Astrocyte of the cerebellum (primary cell): ENCODE measurements at places on chromosomes 7 and 10.

GRCh38 chr7:159130199-159130775 lies 14.4 kb downstream of the VIPR2 start:
- no peak for DNase-seq

- no peak for DNase-seq
Observed at GRCh38 chr7:29091715-29092114, 54.6 kb downstream of the CPVL start.

DNA sequence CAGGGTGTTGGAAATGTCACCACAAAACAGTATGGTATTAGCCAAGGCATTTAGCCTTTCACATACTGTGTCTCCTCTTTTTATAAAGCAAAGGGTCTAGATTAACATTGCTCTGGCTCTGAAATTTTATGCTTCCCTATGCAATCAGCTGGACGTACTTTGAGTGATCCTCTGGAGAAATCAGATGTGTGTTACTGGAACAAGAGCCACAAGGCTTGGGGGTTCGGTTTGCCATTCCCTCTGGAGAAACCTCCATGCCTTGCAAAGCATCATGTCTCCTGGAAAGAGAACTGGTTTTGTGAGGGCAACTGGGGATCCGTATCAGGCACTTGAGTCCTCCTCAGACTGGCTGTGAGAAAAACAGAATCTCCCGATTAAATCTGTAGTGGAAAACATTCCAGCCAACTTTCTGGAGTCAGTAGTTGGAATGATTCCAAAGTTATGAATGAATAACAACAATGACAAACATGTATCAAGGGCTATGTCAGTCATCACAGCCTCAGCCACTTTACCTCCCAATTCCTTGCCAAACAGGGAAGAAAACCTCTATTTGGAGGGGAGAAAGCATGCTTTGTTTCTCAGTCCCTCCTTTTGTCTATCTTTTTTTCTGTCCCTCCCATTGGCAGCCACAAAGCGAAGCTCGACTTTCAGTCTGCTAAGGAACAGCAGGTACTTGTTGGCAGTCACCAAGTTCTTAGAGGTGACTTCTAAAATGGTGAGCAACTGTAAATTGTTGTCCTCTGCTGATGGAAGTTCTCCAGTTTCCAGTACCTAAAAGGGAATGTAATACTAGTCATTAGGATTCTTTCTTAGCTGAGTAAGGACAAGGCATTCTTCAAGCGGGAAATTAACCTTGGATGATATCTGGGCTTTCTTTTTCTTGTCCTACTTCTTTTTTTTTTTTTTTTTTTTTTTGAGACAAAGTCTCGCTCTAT lies 864.8 kb upstream of the AUTS2 start:
- no peak for DNase-seq

- DNase-seq, result no peak
Observed at GRCh38 chr10:26675873-26676257, 21.6 kb upstream of the PDSS1 start.

- no peak for DNase-seq
Observed at GRCh38 chr7:42006801-42007513, 230.1 kb downstream of the GLI3 start.

- no peak for DNase-seq
Observed at GRCh38 chr10:48322017-48322416, 15.5 kb downstream of the MAPK8 start.

GRCh38 chr7:31398815-31399214 lies 58.3 kb upstream of the NEUROD6 start:
- no peak for DNase-seq

DNA sequence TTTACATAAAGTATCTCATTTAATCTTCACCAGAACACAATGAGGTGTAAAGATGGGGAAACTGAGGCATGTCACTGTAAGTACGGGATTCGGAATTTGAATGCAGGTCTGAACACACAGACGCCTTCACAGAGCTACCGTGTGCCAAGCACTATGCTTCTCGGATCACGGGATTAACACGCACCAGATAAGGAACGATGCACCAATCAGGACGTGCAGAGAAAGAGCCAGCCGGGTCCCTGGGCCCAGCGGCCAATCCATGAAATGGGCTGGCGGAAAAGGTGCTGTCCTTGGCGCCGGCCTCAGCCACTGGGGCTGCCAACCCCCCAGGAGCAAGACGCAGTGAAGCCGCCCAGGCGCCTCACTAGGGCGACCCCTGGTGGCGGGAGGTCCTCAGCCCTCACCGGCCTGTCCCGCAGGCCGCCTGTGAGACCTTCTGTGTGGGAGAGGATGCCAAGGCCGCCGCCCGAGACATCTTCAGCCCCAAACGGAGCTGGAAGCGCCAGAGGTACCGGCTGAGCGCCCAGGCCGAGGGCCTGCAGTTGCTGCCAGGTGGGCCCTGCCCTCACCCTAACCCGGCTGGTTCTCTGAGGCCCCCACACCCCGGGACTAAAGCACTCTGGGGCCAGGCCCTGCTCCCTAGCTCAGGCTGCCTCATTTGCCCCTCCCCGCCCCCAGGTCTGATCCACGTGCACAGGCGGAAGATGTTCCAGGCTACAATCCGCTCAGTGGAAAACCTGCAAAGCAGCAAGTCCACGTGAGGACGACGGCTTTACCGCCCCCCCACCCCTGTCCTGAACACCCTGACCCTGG lies 15.6 kb downstream of the ATG9B start:
- DNase-seq, result no peak

- no peak for DNase-seq
Observed at GRCh38 chr7:151686016-151686766, 166.5 kb upstream of the RHEB start.

- no peak for DNase-seq
Observed at GRCh38 chr7:129169171-129169671, 19.2 kb upstream of the SMO start.

- no peak for DNase-seq
Observed at GRCh38 chr10:92184977-92185376, 105.9 kb downstream of the CPEB3 start.

DNA sequence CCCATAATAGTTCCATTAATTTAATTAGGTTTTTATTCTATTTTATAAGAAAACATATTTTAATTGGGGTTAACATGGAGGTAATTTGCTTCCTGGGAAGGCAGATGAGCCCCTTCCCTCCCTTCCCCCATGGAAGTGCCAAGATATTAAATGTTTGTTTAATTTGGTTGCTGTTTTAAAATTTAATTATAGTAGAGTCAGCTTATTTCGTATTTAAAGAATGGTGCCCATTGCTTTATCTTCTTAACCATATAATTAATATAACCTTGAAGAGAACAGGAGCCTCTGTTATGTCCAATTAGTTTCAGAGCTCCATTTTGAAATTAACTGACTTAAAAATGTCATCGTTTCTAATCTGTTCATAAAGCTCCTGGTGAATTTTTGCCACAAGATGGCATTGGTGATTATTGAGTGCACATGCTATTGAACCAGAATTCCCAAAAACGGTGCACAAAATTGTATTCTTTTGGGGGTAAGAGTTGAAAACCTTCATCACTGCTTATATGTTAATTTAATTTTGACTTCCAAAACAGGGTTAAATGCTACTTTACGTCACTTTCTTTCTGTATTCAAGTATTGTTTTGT lies 26.0 kb downstream of the KLHDC10 start:
- DNase-seq, result no peak

GRCh38 chr10:101123815-101124617 lies 7.1 kb upstream of the TLX1 start:
- no peak for DNase-seq

DNA sequence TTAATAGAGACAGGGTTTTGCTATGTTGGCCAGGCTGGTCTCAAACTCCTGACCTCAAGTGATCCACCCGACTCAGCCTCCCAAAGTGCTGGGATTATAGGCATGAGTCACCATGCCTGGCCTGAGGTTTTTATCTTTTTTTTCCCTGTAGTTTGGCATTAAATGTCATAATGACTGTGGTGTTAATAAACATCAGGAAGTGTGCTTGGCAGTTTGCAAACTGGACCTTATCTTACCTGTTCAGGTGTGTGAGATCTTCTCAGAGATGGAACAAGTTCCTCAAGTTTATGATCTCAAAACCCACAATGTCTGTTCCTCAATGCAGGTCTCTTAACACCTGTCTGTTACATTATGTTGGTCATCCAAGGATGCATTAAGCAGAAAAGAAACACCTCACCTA lies 80.0 kb downstream of the ARID5B start:
- DNase-seq, result no peak

GRCh38 chr7:100566018-100566531 lies 7.6 kb downstream of the SAP25 start:
- no peak for DNase-seq

GRCh38 chr10:125284875-125285597 lies 124.7 kb upstream of the CTBP2 start:
- DNase-seq, result no peak

DNA sequence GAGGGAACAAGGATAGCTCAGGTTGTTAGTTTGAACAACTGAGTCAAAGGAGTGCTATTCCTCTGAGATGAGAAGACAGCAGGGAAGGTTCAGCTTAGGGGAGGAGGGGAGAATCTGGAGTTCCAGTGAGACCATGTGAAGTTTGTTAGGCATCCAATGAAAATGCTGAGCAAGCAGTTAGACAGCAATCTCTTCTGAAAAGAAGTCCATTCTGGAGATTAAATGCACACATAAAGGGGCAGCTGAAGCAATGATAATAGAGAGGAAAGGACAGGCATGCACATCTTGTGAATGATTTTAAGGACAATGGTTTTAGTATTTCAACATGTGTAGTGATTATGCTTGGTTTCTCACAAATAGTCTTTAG lies 89.7 kb upstream of the GHITM start:
- DNase-seq, result no peak

GRCh38 chr10:80461208-80462183 lies 7.4 kb downstream of the TSPAN14 start:
- no peak for DNase-seq

GRCh38 chr10:61662794-61663259 lies at the start of gene CABCOCO1:
TSS of gene CABCOCO1 (plus strand) at chr10:61662929. CDS start at chr10:61662973, 44 bp downstream.
- DNase-seq, result no peak

DNA sequence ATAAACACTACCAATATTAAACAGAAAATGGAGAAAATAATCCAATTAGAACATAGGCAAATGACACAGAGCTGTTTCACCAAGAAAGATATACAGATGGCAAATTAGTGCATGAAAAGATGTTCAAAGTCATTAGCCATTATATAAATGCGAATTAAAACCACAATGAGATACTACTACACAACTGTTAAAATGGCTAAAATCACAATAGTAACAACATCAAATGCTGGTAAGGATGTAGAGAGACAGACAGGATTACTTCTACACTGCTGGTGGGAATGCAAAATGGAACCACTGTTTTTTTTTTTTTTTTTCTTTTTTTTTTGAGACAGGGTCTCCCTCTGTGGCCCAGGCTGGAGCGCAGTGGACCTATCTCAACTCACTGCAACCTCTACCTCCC lies 114.9 kb upstream of the RHEB start:
- DNase-seq, result no peak

DNA sequence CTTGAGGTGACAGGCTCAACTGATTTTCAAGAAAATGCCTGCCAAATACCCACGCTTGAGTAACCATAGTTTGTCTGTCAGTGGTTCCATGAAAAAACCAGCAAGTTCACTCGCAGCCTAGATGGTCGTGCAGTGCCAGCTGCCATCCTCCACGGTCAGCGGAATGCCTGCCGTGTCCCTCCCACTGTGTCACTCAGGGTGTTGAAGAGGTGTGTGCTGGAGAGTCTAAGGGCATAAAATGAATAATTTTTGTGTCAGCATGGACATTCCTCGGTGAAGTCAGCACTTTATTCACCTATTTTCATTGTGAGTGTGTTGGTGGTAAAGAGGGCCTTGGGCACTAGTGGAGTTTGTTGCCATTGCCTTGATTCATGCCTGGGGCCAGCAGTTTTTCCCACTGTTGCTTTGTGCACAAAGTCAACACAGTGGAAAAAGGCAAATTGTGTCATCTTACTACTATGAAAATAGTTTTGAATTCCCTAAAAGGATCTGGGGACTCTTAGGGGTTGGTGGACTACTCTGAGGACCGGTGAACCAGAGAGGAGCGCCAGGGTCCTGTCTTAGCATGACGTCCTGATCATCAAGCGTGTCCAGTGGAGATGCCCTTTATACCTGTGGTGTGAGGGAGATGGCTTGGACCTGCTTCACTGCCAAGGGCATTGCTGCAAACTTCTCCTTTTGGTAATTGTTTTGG lies 17.6 kb downstream of the MINDY4 start:
- no peak for DNase-seq
